ENCODE measurements at places on chromosomes 13 and 19.

GRCh38 chr13:99294958-99295357, 12.2 kb downstream of the GPR183 start:
- DNase-seq: no peak

- DNase-seq: no peak
Measured at GRCh38 chr13:30623392-30623791, 5.7 kb downstream of the USPL1 start.

- no peak for DNase-seq
Measured at GRCh38 chr19:38785187-38785699, 3.8 kb upstream of the LGALS7B start.

DNA sequence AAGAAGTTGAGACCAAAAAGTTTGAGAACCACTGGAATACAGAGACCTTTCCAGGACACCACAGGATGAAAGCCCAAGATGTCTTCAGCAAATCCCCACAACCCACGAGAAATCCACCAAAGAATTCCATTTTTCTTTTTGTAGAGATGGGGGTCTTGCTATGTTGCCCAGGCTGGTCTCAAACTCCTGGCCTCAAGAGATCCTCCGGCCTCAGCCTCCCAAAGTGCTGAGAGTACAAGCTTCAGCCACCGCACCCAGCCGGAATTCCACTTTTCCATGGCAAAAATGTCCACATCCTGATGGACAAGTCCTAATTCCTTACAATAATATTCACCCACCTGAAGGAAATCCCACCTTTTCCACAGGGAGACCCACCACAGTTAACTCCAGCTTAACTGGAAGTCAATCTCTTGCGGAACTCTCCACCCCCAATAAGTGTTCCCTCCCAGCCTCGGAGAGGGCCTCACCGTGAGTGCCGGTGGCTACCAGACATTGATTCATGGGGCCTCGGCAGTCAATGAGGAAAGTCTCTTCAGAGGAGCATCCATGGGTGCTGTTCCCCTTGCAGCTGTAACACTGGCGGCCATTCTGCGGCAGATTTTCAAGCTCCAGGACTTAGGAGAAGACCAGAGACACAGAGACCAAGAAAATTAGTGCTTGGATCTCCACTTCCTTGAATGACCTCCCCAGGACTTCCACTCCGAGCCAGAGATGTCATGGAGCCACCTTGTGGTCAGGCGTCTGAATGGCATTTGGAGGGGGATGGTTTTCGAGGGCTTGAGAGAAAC, 12.3 kb upstream of the CADM4 start:
- DNase-seq: peak; percentile 43

DNA sequence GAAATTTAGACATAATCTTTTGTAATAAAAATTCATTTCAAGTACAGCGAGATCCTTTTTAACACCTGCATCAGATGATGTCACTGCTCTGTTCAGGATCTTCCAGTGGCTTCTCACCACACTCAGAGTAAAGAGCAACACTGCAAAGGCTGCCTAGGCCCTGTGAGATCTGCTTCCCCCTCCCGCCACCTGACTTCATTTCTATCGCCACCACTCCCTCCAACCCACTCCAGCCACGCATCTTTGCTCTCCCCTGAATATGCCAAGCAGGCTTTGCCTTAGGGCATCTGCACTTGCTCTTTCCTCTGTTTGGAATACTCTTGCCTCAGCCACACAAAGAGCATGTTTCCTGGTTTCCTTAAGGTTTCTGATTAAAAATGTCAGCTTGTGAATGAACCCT, 58.3 kb downstream of the MBNL2 start:
- DNase-seq: no peak

GRCh38 chr19:41023193-41023592, 32.1 kb downstream of the CYP2B6 start:
- DNase-seq: no peak

- DNase-seq: no peak
Measured at GRCh38 chr13:51432576-51432975, 20.3 kb downstream of the INTS6 start.

DNA sequence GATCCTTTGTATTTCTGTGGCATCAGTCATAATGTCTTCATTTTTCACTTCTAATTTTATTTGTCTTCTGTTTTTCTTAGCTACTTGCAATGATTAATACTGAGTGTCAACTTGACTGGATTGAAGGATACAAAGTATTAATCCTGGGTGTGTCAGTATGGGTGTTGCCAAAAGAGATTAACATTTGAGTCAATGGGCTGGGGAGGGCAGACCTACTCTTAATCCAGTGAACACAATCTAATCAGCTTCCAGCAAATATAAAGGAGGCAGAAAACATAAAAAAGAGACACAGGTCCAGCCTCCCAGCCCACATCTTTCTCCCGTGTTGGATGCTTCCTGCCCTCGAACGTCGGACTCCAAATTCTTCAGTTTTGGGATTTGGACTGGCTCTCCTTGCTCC, 640.9 kb upstream of the MIR17HG start:
- no peak for DNase-seq

GRCh38 chr19:35901854-35902661, at the start of gene HCST:
HCST (plus strand) TSS chr19:35902529; CDS start chr19:35902594, 65 bp downstream.
- DNase-seq: no peak

DNA sequence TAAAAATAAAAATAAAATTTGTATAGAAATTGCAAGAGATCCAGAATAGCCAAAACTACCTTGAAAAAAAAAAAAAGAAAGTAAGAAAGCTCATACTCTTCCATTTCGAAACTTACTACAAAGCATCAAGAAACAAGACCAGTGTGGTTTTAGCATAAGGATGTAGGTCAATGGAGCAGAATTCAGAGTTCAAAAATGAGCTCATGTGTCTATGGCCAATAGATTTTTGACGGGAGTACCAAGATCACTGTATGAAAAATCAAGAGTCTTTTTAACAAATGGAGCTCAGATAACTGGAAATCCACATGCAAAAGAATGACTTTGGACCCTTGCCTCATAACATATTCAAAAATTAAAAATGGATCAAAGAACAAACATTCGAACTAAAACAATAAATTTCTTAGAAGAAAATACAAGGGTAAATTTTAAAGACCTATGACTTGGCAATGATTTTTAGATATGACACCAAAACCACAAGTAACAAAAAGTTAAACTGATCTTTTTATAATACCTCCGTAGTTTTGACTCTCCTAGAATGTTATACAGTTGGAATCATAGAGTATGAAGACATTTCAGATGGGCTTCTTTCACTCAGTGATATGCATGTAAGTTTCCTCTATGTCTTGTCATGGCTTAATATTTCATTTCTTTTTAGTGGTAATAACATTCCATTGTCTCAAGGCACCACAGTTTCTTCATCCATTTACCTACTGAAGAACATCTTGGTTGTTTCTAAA, 43.2 kb downstream of the KLF12 start:
- no peak for DNase-seq

GRCh38 chr13:32300920-32301319, 14.2 kb downstream of the ZAR1L start:
- no peak for DNase-seq

DNA sequence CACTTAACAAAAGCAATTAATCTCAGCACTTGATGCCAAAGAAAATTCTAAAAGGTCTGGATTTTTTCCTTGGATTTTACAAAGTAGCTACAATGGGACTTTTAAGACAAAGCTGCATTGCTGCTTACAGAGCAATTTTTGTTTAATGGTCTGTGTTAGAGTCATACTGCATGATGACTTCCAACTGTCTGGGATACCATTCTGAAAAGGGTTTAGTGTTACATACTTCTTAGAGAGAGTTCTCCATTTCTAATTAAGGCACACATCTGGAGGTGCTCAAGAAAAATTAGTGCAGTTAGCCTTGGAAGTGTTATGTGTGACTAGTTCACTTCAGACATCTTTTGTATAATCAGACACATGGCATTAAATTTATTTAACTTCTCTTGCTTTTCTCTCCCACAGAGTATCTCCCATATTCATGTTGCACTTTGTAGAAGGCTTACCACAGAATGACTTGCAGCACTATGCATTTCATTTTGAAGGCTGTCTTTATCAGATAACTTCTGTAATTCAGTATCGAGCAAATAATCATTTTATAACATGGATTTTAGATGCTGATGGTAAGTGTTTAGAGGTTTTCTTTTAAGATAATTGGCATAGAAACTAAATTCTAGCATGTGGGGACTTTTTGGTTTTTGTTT, 35.1 kb downstream of the USPL1 start:
- DNase-seq: no peak

GRCh38 chr19:19033176-19033425, 216 bp downstream of the SUGP2 start:
- DNase-seq: no peak

DNA sequence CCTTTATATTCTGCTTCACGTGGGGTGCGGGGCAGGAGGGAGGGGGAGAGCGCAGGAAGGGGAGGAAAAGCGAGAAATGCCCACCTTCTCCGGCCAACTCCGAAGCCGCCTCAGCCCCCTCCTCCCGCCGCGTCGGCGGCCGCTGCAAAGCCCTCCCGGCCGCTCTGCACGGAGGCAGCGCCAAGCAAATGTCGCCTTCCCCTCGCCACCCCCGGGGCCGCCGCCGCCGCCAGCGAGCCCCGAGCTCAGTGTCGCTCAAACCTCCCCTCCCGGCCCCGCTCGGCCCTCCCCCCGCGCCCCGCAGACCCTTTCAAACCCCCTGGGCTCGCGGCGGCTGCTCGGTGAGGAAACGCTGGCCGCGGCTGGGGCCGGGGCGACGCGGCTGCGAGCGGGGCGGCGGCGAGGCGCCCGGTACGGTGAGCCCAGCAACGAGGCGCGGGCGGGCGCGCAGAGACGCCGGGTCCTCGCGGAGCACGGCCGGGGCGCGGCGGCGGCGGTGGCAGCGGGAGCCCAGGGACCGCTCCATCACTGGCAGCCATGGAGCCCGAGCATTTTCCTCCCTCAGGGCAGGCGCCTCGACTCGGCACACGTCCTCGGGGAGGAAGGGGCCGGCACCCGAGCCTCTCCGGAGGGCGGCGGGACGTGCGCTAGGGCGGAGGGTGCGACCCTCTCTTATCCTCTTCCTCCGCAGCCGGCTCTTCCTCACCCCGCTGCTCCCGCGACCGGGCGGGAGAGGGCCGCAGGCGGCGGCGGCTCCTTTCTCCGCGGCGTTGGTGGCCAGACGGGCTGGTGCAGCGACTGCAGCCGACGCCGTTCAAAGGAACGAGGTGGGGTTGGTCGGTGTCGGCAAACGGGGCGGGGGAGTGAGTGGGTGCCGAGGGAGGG, 463 bp upstream of the TSC22D1 start:
- DNase-seq: no peak
